ENCODE measurements at places on chromosomes 12 and 14.

- DNase-seq, result no peak
Measured at GRCh38 chr14:100737526-100737925, 10.8 kb downstream of the DLK1 start.

- no peak for DNase-seq
Measured at GRCh38 chr14:104393898-104394381, 185.6 kb upstream of the C14orf180 start.

DNA sequence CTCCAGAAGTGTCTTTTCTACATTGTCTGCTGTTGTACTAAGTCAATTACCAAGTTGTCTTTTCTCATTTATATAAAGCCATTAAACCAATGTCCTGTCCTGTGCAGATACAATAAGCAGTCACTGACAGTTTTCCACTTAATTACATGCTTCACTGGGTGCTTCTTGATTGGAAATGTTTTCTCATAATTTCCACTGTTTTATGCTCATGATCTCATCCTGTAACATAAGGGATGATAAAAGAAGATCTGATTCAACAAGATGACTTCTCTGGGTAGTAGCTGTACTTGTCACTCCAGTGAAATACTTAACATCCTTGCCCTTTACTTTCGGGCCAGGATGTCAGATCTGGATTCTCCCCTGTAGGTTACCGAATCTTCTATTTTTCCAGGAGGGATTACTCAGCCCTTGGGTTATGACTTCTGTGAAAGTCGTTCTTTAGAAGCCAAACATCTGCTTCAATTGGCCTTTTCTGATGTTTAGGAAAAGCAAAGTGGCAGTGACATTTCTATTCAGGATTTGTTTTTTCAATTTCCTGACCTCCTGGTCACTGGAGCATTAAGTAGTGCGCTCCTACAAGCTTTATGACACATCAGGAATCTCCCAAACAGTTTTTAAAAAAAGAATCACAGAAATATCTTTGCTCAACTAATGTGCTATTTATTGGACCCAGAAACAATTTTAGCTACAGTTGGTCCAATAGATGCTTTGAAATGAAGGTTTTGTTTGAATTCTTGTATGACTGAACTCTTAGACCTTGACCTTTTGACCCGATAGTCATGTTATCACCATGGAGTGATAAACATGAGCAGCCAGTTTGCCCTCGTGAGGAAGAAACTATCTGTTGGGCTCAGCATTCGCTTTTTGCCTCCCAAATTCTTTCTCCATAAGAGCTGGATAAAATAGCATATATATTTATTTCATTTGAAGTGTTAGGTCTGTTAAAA lies 234.5 kb upstream of the SSTR1 start:
- peak; percentile 61 for DNase-seq

DNA sequence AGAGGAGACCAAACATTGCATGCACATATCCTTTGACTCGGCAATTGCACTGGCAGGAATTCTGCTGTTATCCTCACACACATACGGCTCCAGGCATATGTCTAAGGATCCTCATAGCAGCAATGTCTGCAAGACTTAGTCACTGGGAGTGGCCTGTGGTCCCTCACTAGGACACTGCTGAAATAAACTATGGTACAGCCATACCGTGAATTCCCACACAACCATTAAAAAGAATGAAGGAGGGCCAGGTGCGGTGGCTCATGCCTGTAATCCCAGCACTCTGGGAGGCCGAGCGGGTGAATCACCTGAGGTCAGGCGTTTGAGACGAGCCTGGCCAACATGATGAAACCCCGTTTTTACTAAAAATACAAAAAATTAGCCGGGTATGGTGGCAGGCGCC lies 105.1 kb downstream of the ZFP36L1 start:
- DNase-seq, result peak; percentile 97

GRCh38 chr12:92446083-92446460 lies 256.7 kb upstream of the PLEKHG7 start:
- no peak for DNase-seq

- DNase-seq, result peak; percentile 91
Measured at GRCh38 chr12:13124656-13125505, 21.4 kb upstream of the GSG1 start.

Data from kidney tubule cell (primary cell).